ENCODE measurements at places on chromosomes 7 and 10.

GRCh38 chr7:73341877-73342276 lies 13.9 kb downstream of the FKBP6 start:
- DNase-seq, result peak; percentile 55

- no peak for DNase-seq
Observed at GRCh38 chr10:79181698-79182521, 113.1 kb downstream of the ZMIZ1 start.

GRCh38 chr10:100345570-100346330 lies 1.3 kb upstream of the SCD start:
- DNase-seq, result no peak

DNA sequence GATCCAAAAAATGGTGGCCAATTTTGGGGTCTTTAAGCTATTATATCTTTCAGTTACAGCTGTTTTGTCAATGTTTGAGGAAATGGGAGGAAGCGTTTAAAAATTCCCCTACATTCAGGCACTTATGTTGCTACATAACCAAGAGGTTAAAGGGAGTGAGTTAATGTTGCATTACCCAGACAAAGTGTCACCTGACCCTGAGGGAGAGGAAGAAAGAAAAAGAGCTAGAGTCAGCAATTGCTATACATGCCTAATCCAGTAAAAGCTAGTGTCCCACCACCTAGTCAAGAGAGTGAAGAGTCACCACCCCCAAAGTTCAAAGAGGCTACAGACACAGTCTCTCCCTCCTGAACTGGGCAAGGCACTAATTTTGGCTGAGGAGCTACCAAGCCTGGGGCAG lies 69.5 kb upstream of the ZNF92 start:
- no peak for DNase-seq

DNA sequence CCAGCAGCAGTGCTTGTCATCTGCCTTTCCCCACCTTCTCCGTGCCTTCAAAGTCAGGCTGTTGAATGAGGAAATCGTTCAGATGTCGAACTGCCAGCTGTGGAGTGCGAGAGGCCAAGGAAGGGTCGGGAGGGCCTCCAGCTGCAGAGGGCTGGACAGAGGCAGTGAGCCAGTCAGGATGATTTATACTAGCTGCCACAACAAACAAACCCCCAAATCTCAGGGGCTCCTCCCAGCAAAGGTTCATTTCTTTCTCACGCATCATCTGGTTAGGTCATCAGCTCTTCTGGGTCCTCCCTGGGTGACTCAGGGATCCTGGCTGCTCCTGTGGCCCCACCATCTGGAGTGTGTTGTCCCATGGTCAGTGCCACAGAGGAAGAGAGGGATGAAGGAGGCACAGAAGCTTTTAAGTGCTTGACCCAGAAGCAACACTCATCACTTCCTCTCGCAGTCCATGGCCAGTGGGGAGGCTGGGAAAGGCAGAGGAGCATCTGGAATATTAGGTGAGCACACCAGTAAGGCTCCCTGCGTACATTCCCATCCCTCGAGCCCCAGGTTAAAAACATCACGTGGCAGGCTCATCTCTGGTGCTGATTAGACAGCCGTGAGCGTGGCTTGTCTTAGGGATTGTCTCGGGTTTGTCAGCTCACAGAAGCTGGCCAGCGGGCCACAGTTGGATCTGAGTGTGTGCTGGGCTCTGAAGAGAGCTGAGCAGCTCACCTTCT lies 140.7 kb downstream of the RGS10 start:
- peak; percentile 64 for DNase-seq

GRCh38 chr7:64876792-64877713 lies 26.0 kb upstream of the ZNF273 start:
- DNase-seq, result peak; percentile 97

GRCh38 chr10:66842371-66842770 lies 83.5 kb upstream of the LRRTM3 start:
- no peak for DNase-seq

DNA sequence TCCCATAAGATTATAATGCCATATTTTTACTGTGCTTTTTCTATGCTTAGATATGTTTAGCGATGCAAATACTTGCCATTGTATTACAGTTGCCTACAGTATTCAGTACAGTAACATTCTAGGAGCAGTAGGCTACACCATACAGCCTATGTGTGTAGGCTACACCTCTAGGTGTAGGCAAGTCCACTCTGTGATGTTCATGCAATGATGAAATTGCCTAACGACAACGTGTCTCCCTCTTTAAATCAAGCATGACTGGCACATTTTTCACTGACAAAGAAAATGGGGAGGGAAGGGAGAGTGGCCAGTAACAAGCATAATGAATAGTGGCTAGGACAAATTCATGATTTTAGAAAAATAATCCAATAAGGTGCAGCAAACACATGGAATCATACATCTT lies 1.7 kb downstream of the NCAPG2 start:
- DNase-seq, result no peak

DNA sequence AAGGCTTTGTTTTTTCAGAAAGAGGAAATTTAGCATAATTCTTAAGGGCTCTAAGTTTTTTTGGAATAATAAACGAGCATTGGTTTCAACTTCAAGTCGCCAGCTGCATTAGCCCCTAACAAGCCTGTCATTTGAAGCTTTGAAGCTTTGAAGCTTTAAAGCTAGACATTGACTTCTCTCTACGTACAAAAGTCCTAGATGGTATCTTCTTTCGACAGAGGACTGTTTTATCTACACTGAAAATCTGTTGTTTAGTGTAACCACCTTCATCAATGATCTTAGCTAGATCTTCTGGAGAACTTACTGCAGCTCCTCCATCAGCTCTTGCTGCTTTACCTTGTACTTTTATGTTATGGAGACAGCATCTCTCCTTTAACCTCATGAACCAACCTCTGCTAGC lies 79.6 kb upstream of the TMEM72 start:
- no peak for DNase-seq

DNA sequence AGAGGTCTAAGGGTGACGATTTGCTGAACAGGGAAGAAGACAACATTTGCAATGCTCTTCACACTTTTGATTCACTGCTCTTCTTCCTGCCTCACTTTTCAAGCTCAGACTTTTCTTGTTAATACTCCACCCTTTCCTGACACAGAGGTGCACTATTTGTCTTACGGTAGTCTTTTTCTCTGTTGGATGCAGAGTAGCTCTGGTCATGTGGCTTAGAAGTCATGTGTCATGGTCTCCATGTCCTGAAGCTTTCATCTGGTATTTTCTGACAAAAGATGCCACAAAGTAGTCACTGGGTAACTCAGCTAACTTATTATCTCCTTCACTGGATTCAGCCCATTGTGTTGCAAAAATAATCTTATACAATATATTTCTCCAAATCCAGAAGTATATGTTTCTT lies 149.1 kb downstream of the TFEC start:
- no peak for DNase-seq

GRCh38 chr10:32887481-32887880 lies 70.5 kb downstream of the ITGB1 start:
- no peak for DNase-seq

DNA sequence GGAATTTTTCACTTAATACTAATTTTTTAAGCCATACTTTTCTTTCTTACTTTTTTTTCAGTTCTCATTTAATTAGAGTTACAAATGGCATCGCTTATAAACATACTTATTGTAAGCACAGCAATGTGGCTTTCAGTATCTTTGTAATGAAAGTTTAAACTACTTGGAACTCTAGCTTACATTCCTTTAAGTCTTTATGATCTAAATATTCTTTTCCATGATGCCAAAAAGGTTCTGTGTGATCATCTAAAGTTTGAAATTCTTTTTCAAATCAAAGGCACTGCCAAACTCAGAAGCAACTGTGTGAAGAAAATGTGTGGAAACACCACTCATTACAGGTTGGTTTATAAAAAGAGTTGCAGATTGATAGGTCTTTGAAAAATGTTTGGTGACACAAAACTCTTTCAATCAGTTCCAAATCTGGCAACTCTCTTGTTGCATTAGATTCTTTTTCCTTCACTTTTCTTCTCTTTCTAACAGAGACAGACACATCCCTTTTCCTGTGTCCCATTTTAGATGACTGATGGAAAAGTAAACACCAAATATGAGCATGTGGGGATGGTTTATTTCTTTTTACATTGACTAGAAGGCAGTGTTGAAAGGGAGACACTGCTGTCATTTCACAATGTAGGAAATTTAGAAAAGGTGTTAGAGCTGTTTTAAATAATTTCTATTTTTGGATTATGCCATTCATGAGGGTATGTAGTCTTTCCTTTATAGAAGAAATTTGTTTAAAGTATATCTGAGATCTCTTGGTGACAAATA lies 392.3 kb downstream of the SUGCT start:
- no peak for DNase-seq

DNA sequence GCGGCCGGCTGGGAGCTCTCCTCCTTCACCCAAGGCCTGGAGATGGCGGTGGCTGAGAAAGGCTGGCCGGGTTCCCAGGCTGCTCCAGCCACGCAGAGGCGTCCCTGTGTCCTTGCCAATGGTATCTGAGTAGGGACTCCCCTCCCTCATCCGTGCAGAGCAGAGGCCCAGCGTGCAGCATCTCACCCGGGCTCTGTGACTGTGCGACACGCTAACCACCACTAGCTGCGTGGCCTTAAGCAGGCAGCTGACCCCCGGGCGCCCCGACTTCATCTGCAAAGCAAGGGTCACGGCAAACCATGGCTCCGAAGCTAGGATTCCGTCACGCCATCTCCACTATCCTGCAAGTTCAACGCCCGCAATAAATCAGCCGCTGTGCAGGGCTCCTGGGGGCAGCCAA lies 47.2 kb upstream of the TNRC18 start:
- DNase-seq, result no peak

DNA sequence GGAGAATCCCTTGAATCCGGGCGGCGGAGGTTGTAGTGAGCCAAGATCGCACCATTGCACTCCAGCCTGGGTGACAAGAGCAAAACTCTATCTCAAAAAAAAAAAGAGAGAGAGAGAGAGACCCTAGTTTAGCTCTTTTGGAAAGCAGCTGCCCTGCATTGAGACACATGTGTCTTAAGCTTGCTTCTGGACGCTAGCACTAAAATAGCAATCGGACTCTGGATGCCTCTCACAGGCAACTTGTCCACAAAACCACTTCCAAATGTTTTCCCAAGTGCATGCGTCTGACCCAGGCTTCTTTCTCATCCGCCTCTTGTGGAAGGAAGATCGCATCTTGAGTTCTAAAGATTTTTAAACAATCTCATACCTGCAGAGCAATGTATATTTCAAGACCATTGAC lies 182.7 kb downstream of the CUX1 start:
- no peak for DNase-seq

- no peak for DNase-seq
Observed at GRCh38 chr7:135965602-135966001, 11.6 kb downstream of the MTPN start.

DNA sequence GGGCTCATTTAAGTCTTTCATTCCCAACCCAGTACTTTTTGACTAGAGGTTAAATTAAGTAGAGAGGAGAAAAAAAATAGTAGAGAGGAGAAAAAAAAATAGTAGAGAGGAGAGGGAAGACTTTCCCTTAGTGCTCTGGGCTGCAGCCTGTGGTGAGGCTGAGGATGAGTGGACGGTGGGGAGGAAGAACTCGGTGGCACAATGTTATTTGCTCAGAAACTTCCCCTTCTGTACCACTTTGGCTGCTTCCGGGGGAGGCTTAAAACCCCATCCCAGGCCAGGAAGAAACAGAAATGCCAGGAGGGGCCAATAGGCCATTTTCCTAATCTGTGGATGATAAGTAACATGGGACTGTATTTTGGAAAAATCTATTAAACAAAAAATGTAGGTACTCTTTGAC lies 14.6 kb upstream of the MLXIPL start:
- no peak for DNase-seq

- no peak for DNase-seq
Observed at GRCh38 chr10:73635781-73636180, 5.5 kb downstream of the MYOZ1 start.

DNA sequence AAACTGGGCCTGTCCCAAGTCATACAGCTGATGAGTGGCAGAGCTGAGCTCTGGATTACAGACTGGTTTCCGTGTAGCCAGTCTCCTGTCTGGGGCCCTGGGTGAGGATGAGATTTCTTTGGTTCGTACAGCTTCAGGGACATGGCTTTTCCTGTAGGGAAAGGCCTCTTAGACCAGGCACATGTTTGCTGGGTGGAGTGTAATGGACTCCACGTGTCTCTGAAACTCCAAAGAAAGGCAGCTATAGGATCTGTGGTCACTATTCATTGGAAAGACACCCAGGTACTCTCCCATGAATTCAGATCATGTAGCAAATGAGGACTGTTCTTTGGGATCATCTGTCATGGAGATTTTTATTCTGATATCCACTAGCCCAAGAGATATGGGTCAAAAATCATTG lies 2.4 kb downstream of the HABP2 start:
- no peak for DNase-seq

GRCh38 chr10:7070950-7071349 lies 339.9 kb downstream of the SFMBT2 start:
- DNase-seq, result no peak

DNA sequence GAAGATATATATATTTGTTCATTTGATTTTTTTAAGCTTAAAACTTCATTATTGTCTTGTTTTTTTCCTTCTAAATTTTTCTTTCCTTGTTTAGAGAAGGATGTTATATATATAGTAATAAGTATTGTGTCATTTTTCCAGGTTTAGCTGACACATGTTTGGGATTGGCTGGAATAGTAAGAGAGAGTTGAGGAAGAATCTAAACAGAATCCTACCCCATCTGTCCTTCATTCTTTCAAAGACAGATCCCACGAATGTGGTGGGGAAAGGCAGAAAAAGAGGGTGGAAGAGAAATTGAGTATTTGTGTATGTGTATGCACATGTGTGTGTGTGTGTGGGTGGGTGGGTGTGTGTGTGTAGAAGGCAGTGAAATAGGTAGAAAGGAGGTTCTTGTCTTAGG lies 132.4 kb downstream of the SVIL start:
- DNase-seq, result no peak

DNA sequence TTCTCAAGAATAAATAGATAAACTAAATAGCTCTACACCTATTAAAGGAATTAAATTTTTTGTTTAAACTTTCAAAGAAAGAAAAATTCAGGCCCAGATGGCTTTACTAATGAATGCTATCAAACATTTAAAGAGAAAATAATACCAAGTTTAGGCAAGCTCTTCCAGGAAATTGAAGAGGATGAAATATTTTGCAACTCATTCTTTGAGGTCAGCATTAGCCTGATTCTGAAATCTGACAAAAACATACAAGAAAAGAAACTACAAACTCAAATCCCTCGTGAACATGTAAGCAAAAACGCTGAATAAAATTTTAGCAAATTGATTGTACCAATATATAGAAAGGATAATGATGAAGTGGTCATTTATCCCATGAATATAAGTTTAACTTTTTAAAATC lies 93.4 kb downstream of the RTKN2 start:
- DNase-seq, result no peak

- peak; percentile 82 for DNase-seq
Observed at GRCh38 chr7:37287131-37287855, 161.4 kb downstream of the ELMO1 start.

DNA sequence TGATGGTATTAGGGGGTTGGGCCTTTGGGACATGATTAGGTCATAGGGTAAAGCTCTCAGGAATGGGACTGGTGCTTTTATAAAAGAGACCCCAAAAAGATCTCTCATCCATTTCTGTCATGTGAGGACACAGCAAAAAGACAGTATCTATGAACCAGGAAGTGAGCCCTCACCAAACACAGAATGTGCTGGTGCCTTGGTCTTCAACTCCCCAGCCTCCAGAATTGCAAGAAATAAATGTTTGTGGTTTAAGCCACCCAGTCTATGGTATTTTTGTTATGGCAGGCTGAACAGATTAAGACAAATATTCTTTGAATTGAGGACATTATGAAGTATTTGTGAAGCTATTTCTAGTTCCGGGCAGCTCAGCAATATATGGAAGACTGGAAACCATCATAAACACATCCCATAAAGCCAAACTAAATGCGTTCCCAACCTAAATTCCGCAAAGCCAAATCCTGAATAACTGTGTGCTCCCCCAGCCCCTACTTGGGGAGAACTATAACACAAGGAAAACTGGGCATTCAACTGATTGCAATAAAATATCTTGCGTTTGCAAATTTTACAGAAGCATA lies 153.7 kb downstream of the GALNT17 start:
- no peak for DNase-seq

Measured in DMS53 (cell line).